ENCODE measurements at places on chromosomes 1 and 21. TPM values are rescaled to one million over a fixed set of nuclear protein-coding genes. Genes with fewer than 3 reads are reported as not detected.

Gene SUMO3
- 93.0 TPM for polyA plus RNA-seq

Gene FMO3
- 0.92 TPM for polyA plus RNA-seq

Gene PTPRF
- polyA plus RNA-seq = 51.0 TPM

Gene HUNK
- polyA plus RNA-seq = 2.1 TPM

Gene WDTC1
- 142 TPM for polyA plus RNA-seq

Gene EDARADD
- 5.8 TPM for polyA plus RNA-seq

Gene AK5
- polyA plus RNA-seq = 28.0 TPM

Gene G0S2
- polyA plus RNA-seq = 59.1 TPM

Gene SMIM11
- polyA plus RNA-seq = 9.1 TPM

Gene LCE3E
- not detected for polyA plus RNA-seq

Gene CYYR1
- polyA plus RNA-seq = 6.1 TPM
